ENCODE measurements at places on chromosomes 3 and 15.
A peak's percentile ranks its signal among the peaks of the same experiment; 100 is the strongest.

GRCh38 chr3:25567388-25567787, 97.3 kb downstream of the TOP2B start:
- DNase-seq: peak; percentile 90

DNA sequence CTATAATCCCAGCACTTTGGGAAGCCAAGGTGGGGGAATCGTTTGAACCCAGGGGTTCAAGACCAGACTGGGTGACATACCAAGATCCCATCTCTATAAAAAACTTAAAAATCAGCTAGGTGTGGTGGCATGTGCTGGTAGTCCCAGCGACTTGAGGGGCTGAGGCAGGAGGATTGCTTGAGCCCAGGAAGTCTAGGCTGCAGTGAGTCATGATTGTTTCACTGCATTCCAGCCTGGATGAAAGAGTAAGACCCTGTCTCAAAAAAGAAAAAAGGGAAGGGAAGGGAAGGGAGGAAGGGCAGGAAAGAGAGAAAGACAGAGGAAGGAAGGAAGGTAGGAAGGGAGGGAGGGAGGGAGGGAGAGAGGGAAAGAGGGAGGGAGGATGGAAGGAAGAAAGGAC, 133.7 kb upstream of the LRRN1 start:
- peak; percentile 51 for DNase-seq

GRCh38 chr3:196793246-196793645, 53.6 kb downstream of the PAK2 start:
- peak; percentile 92 for DNase-seq

GRCh38 chr15:42727750-42728381, 9.1 kb downstream of the CDAN1 start:
- DNase-seq: no peak

GRCh38 chr3:27485866-27486265, 1.7 kb upstream of the SLC4A7 start:
- no peak for DNase-seq

- no peak for DNase-seq
Observed at GRCh38 chr3:49844464-49845183, 11.7 kb downstream of the TRAIP start.

GRCh38 chr3:11578169-11578568, 65.5 kb downstream of the VGLL4 start:
- no peak for DNase-seq

DNA sequence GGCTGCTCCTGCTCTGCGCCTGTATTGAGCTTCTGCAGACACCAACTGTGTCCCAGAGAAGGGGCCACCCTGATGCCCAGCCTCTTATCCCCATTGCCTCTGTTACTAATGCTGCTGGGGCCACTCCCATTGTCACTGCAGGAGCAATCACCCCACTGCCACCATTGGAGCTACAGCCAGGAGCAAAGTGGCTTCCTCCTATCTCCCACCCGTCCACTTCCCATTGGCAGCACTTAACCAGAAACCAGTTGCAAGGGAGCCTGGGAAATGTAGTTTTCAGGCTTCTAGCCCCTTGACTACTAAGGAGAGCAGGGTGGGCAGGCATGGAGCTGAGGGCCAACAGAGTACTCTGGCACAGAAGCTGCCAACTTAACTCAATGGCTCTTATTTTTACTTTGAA, 55.9 kb upstream of the KLF13 start:
- DNase-seq: no peak

GRCh38 chr3:191889756-191890155, 428.8 kb downstream of the PYDC2 start:
- DNase-seq: peak; percentile 12

GRCh38 chr3:110568246-110568645, 503.4 kb upstream of the NECTIN3 start:
- peak; percentile 91 for DNase-seq

DNA sequence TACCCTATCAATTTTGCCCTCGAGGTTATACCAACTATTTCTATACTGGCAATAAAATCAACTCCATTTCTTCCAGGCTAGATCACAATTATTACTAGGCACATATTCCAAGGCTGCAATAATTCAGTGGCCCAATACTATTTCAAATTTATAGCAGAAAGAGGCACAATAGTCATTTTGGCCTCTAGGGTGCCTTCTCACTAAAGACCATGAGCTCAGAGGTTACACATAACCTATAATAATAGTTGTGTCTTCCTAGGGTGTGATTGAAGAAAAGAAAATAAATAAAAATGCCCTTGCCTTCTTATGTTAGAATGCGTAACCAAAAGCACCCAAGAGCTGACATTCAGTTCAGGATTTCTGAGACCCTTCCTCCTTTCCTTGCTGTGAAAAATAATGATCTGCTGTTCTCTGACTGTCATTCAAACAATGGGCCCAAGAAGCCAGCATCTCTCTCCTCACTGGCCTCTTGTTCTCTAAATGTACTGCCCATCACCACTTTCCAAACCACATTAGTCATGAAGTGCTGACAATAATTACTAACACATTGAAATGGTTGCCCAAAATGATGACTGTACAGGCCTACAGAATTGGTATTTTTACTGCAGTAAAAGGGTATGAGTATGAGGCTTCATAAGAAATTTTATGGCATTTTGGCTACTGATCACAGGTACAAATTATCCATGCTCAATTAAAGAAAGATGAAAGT, 244.8 kb downstream of the LRRN1 start:
- DNase-seq: peak; percentile 67

DNA sequence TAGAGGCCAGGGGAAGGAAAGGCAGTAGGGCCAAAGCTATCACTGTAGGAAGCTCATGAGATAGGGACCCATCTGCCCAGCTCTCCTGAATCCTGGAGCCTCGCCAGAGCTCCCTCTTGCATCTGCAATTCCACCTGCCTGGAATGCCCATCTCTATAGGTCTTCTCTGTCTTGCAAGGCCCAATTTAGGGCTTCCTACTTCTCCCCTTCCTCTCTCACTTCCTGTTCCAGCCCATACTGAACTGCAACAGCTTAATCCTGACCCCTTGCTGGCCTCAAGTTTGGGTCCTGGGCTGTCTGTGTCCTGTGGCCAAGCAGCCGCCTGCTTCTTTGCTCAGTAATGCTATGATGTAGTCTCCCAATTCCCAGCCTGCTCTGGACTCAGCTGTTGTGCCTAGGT, 3.6 kb upstream of the PTPN23 start:
- DNase-seq: no peak

GRCh38 chr15:32893421-32893820, 175.6 kb downstream of the GREM1 start:
- no peak for DNase-seq

GRCh38 chr15:37031198-37031597, 69.2 kb downstream of the MEIS2 start:
- peak; percentile 65 for DNase-seq

- DNase-seq: no peak
Observed at GRCh38 chr3:125072749-125073389, 17.1 kb upstream of the HEG1 start.

DNA sequence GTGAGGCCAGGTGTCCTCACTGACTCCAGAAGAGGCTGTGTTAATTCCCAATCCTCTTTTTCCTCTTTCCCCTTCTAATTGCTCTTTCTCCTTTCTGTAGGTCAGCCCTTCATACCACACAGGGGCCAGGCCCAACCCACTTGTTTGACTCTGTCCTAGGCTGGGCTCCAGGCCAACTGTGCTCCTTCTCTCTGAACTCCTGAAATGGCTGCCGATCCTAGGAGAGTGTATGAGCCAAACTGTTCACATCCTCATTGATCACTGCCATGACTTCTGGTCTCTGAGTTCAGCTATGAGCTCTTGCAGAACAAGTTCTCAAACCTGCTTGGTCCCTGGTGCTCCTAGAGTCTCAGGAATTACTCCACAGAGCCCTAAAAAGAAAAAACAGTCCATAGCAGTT, 145.1 kb downstream of the VGLL4 start:
- DNase-seq: peak; percentile 73

GRCh38 chr15:29969562-29970401, 113.0 kb upstream of the GOLGA8J start:
- no peak for DNase-seq

DNA sequence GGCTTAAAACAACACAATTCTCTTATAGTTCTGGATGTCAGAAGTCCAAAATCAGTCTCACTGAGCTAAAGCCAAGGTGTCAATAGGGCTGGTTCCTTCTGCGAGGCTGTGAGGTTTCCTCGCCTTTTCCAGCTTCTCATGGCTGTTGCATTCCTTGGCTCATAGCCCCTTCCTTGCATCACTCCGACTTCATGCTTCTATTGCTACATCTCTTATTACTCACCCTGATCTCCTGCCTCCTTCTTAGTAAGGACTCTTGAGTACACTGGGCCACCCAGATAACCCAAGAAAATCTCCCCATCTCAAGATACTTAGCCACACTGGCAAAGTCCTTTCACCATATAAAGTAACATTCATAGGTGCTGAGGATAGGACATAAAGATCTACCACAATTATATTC, 193.9 kb downstream of the ADAMTS17 start:
- no peak for DNase-seq

GRCh38 chr3:124812291-124813265, 74.6 kb downstream of the ITGB5 start:
- DNase-seq: peak; percentile 99

DNA sequence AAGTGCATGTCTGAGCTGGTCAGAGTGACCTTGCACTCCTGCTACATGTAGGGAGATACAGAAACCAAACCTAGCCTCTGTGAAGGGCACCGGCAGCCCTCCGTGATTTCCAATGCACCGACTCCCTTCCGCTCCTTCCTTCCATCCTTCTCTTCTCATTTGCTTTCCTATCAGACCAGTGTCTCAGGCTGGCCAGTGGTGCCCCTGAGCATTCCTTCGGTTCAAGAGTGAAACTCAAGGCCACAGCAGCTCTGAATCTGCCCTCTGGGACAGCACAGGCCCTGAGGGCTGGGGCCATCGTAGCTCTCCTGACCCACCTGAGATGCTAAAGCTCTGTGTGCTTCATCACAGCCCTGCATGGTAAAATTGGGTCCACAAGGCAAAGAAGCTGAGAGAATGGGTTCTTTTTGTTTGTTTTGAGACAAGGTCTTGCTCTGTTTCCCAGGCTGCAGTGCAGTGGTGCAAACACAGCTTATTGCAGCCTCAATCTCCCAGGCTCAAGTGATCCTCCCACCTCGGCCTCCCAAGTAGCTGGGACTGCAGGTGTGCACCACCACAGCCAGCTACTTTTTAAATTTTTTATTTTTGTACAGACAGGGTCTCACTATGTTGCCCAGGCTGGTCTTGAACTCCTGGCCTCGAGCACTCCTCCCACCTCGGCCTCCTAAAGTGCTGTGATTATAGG, 2.3 kb upstream of the BMF start:
- DNase-seq: no peak

DNA sequence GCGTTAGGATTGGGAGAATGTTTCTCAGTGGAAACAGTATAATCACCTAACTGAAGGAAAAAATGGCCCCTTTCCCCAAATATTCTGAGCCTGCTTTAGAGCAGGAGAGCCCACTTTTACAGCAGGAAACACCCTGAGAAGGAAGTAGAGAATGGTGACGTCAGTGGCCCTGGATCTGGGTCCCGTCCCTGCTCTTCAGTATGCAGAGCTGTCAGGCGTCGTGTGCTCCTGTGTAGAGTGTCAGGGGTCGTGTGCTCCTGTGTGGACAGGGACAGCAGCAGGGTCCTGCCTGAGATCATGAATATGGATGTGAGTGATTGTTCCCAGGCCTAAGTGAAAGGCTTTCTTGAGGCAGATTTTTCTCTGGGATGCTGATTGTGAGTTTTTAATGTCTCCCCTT, 45.2 kb downstream of the CGNL1 start:
- DNase-seq: no peak

DNA sequence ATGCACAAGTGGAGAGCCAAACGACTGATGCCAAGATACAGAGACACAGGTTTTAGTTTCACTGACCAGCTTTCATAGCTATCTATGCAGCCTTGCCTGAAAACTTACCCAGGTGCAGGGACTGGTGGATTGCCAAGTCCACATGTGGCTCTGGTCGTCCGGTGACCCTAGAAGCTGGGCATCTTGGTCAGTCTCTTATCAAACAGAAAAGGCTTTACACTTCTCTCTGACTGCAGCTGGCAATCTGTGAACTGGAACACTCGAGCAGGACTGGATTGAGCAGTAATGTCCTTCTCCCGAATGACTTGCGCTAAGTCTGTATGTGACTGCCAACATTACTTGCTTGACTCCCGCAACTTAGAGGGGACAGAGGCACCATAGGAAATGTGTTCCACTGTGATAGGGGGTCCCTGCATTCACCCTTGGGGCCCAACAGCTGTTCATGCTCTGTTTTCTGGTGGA, 63.0 kb upstream of the SIAH2 start:
- no peak for DNase-seq

DNA sequence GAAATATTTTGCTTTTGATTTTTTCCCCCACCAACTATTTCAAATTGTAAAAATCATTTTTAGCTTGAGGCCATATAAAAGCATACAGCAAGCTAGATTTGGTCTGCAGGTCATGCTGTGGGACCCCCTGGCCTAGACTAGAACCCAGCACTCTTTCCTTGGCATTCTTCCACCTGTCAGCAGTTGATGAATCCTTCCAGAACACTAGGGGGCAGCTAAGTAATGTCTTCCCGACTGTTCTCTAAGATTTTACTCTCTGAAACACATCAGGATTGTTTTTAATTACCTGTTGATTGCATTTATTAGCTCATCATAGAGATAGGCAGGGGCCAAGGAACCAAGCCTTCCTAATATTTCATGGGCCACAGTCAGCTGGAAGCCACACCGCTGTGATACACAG, 174.5 kb downstream of the CACNA1D start:
- peak; percentile 4 for DNase-seq

GRCh38 chr3:133965013-133965570, 64.6 kb downstream of the SLCO2A1 start:
- peak; percentile 40 for DNase-seq

DNA sequence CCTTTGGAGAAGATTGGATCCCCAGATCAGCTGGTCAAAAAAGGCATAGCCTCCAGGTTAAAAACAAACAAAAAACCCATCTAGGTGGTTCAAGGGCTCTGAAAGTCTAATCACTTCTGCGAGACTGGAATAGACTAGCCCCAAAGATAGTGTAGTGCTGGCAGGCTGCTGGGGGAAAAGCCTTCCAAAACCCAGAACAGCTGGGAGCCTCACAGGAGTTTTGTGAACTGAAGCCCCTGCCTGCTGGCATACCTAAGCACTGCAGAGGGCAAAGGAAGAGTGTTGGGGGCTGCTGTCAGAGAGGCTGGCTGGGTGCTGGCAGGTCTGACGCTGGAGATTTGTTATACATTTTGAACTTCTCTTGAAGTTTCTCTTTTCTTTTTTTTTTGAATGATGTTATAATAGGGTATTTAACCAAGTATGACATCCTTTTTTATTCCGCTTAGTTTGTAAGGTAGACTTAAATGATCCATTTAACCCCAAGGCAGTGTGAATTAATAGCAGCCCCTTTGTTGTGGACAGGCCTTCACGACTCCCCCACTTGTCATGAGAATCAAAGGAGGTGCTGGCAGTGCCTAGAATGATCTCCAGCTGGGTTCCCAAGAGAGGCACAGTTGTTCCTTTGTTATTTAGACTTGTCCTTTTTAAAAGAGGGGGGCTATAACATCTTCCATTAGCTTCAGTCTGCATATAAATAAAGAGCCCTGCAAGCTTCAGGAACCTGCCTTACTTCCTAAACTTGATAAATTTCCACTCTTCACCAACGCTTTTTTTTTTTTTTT, 53.9 kb downstream of the CRTC3 start:
- DNase-seq: no peak

DNA sequence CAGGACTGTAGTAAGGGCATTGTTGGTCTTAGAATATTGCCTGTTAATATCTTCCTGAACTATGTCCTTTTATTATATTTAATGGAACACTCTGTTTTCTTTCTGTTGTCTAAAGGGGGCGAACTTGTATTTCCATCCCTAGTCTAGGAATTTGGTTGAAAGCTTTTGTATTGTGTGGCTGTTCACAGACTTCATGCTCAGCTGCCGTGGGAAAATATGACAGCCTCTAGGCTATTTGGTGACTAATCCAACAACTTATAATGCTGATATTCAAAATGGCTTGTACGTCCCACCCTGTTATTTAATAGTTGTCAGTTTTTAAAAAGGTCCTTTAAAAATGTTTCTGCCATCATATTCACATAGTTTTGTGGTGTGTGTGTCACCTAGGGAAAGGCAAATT, 202.6 kb downstream of the KLHL25 start:
- DNase-seq: peak; percentile 95
